Thoracic aorta (tissue), 2 donors: ENCODE measurements at places on chromosomes 12 and 14. TPM values are rescaled to one million over a fixed set of nuclear protein-coding genes. Genes with fewer than 3 reads are reported as not detected.

DNA sequence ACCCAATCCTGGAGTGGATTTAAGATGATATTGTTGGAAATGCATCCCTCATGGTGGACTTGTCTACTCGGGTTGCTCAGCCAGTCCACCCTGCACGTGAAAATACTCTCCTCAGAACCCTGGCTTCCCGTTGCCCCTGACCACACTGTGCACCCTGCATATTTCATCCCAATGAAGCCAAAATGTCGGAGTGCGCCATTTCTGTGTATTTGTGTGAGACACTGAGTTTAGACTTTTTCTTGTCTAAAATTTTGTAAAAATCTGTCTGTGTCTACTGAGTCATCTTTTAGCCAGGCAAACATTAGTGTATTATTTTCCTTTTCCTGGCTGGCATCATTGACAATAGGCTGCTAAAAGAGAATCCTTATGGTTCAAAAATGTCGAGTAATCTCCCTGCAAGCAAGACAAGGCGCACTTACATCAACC, 485 bp upstream of the PNMA1 start:
- DNase-seq = no peak

GRCh38 chr14:68626386-68626785, 166.5 kb downstream of the ZFP36L1 start:
- DNase-seq = no peak

DNA sequence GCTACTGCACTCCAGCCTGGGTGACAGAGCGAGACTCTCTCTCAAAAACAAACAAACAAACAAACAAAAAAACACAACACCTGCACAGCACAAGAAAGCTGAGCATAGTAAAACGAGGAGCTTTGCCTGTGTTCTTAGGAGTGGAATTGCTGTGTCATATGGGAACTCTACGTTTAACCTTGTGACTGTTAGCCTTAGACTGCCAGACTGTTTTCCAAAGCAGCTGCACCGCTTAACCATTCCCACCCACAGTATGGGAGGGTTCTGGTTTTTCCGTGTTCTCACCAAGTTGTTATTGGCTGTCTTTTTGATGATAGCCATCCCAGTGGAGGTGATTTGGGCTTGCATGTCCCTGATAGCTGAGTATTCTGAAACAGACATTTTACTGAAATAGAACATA, 9.2 kb downstream of the WNT5B start:
- DNase-seq = no peak

- no peak for DNase-seq
Observed at GRCh38 chr12:2053691-2054090, 904 bp downstream of the CACNA1C start.

DNA sequence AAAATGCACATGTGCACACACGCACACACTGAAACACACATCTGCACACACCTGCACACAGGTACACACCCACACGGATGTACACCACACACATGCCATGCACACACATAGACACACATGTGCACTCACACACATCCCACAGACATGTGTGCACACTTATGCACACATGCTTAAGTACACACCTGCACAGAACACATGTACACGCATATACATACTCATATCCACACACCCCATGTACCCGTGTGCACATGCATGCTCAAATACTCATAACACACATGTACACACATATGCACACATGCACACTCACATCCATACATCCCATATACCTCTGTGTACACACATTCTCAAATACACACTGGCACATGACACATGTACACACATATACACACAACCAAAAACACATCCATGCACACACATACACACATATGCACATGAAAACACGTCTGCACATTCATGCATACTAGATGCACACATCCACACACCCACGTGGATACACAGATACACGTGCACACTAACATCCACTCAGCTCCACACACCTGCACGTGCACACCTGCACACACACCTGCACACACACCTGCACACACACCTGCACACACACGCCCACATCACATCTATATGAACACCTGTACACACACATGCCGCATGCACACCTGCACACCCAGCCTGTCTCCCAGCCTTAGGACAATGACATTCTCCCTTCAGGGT, 336.7 kb downstream of the ADGRD1 start:
- no peak for DNase-seq

GRCh38 chr12:52918351-52918750, 13.5 kb upstream of the KRT8 start:
- DNase-seq = no peak

DNA sequence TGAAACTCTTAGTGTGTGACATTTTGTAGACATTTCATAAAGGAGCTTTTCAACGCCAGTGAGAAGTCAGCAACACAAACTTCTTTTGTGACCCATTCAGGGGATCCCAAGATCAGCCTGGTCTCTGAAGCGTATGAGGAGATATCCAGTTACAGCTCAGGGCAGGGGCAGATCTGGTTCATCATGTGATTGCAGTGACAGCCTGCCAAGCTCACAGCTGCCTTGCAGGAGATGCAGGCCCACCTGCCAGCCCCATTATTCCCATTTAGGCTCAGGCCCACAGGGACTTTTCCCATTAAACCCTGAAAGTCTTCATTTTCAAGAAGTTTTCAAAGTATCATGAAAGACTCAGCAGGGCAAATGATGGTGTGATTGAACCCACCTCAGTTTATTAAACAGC, 38.3 kb downstream of the SRGAP1 start:
- no peak for DNase-seq

DNA sequence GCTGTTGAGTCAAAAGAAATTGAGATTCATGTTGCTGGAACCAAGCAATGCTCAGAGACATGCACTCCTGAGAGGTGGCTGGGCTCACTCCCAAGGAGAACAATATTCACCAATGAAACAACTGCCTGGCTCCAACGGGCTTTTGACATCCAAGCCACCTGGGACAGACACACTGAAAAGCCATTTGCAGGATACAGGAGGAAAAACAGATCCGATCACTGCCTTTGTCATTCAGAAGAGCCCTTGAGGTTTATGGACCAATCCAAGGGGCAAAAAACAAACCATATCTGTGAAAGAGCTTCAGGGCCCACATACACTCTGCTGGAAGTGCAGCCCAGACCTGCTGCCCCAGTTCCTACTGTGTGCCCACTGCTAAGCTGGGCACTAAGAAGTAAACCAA, 277.5 kb downstream of the NUAK1 start:
- no peak for DNase-seq

DNA sequence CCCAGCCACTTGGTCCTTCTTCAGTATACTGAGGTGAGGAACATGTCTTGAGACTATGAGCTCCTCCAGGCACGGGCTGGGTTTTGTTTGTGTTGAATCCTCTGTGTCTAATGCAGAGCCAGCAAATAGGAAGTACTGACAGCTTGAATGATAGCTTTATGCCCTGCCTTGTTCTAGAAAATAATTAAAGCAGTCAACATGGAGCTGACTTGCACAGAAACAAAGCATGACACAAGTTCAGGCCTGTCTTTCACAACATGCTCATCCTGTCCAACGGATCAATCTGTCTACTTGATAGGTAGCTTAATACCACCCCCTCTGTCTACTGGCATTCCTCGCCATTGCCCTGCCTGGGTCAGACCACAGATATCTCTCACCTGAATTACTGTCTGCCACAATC, 140.9 kb downstream of the ESRRB start:
- DNase-seq = no peak

DNA sequence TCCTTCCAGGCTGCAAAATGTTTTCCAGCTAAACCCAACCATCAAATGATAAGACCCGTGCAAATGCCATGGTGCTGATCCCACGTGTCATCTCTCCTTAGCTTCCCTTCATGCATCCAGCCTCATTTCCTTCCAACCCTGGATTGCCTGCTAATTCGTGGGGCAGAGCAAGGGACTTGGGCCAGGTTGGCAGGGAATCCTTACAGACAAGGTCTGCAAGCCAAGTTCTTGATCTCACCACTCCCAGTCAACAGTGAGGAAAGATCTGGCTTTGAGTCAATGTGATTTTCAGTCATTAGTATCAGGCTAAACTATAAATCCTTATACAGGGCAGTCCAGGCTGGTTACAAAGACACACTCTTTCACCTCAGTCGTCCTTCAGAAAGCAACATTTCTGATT, 150.9 kb downstream of the ANO2 start:
- no peak for DNase-seq

- no peak for DNase-seq
Observed at GRCh38 chr14:97380539-97380941, 583.4 kb downstream of the VRK1 start.

GRCh38 chr14:45686771-45687170, 433.8 kb upstream of the MIS18BP1 start:
- DNase-seq = no peak

- no peak for DNase-seq
Observed at GRCh38 chr14:91356181-91356763, 61.3 kb downstream of the CCDC88C start.

GRCh38 chr14:101001311-101002069, 98.0 kb upstream of the RTL1 start:
- DNase-seq = no peak

- DNase-seq = no peak
Observed at GRCh38 chr12:94245631-94246383, 97.4 kb downstream of the PLXNC1 start.

- no peak for DNase-seq
Observed at GRCh38 chr12:128445415-128446127, 178.6 kb downstream of the TMEM132C start.

DNA sequence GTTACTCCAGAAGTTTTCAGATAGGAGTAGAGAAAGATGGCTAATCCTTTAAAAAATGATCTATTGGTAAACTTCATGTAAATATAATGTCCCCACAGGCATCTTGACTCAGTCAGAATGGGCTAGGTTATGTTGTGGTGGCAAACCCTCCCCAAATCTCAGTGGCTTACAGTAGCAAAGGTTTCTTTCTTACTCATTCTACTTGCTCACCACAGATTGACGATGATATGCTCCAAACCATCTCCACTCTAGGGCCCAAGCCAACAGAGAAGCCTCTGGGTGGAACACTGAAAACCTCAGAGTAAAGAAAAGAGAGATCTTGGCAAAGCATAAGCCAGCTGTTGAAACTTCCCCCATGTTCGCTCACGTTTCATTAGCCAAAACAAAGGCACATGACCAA, 146.4 kb downstream of the EMP1 start:
- no peak for DNase-seq

- DNase-seq = no peak
Observed at GRCh38 chr12:112183141-112184021, 58.0 kb downstream of the TRAFD1 start.

- DNase-seq = no peak
Observed at GRCh38 chr14:50775357-50775756, 55.6 kb downstream of the NIN start.

- DNase-seq = no peak
Observed at GRCh38 chr14:91841065-91841464, 26.3 kb downstream of the TC2N start.

- no peak for DNase-seq
Observed at GRCh38 chr12:80643961-80644360, 63.5 kb upstream of the MYF6 start.

GRCh38 chr12:97642911-97643310, 180.3 kb downstream of the RMST start:
- DNase-seq = no peak

GRCh38 chr12:42284157-42284556, 41.7 kb downstream of the ZCRB1 start:
- no peak for DNase-seq

- DNase-seq = no peak
Observed at GRCh38 chr14:71416392-71416791, 509.1 kb downstream of the PCNX1 start.

GRCh38 chr14:50139192-50139591, 22.8 kb upstream of the VCPKMT start:
- no peak for DNase-seq

DNA sequence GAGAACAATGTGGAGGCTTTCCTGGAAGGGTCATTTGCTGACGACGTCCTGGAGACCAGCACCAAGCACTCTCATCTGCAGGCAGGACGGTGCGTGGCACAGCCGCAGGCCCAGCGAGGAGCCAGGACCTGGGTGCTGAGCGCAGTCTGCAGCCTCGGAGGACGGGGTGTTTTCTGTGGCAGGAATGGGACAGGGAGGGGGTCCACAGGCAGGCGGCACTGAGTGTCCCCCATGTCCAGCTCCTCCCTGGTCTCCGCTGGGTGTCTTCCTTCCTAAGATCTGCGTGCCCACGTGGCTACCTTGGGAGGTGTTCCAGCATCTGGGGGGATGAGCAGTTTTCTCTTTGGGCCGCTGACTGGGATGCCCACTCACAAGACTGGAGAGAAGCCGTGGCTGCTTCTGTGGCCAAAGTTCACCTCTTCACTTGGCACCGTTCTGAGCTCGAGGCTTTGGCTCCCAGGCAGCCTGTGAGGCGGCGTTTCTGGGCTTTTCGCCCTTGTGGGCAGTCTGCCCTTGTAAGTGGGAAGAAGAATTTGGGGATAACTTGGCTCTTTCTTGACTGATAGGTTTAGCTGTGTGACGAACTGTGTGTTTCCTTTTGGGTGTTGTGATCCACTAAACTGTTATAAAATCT, 72.2 kb downstream of the NOC4L start:
- DNase-seq = no peak

GRCh38 chr12:122947352-122947792, 18.9 kb downstream of the ABCB9 start:
- DNase-seq = no peak

- DNase-seq = no peak
Observed at GRCh38 chr12:3931206-3931605, 58.0 kb upstream of the PARP11 start.

DNA sequence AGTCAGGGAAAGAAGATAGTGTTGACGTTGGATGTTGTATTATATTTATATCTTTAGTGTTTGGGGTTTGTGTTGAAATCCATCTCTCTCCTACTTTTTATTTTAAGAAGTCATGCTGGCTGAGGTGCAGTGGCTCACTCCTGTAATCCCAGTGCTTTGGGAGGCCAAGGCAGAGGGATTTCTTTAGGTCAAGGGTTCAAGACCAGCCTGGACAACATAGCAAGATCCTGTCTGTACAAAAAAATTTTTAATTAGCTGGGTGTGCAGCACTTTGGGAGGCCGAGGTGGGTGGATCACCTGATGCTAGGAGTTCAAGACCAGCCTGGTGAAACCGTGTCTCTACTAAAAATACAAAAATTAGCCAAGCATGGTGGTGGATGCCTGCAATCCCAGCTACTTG, 23.9 kb downstream of the A2ML1 start:
- no peak for DNase-seq

Gene ETFBKMT
- total RNA-seq = 1.4 TPM

Gene C14orf39
- not detected for total RNA-seq

Gene TAS2R8
- total RNA-seq = not detected

Gene MYH7
- 0.81 TPM for total RNA-seq

Gene FAM90A1
- not detected for total RNA-seq

Gene TAS2R7
- not detected for total RNA-seq

Gene POMT2
- 15.8 TPM for total RNA-seq

Gene GALNT8
- total RNA-seq = 1.9 TPM

Gene TGM1
- total RNA-seq = not detected

Gene CABP1
- 1.4 TPM for total RNA-seq
